Central memory CD8-positive, alpha-beta T cell (primary cell): ENCODE measurements at places on chromosomes 16 and 17.
A peak's percentile ranks its signal among the peaks of the same experiment; 100 is the strongest.

DNA sequence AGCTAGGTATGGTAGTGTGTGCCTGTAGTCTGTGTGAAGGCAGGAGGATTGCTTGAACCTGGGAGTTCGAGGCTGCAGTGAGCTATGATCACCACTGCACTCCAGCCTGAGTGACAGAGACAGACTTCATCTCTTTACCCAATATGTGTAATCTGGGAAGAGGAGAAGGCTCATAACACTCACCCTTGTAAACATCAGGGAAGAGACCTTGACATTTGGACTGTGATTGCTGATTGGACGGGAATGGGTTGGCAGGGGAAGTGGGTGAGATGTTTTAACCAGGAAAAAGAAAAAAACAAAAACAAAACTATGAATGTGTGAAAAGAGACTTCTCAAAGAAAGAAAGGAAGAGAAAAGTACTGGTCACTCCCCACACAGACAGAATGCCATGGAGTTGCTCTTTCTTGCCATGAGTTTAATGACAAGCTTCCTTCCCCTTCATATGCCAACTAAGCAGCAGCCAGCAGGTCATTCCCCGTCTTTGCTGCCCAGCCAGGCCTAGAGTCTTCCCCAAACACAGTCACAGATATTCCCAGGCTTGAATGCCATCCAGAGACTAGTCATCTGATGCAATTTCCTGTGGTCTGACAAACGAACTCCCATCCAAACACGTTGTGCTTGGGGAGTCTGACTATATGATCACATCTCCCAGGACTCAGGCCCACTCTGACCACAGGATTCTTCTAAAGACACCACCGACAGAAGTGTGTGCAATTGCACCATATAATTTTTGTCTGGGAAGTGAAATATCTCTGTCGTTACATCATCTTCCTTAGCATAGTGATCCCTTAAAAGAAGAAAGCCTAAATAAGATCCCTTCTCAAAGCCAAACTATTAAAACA lies 3.6 kb upstream of the XAF1 start:
- DNase-seq: no peak

DNA sequence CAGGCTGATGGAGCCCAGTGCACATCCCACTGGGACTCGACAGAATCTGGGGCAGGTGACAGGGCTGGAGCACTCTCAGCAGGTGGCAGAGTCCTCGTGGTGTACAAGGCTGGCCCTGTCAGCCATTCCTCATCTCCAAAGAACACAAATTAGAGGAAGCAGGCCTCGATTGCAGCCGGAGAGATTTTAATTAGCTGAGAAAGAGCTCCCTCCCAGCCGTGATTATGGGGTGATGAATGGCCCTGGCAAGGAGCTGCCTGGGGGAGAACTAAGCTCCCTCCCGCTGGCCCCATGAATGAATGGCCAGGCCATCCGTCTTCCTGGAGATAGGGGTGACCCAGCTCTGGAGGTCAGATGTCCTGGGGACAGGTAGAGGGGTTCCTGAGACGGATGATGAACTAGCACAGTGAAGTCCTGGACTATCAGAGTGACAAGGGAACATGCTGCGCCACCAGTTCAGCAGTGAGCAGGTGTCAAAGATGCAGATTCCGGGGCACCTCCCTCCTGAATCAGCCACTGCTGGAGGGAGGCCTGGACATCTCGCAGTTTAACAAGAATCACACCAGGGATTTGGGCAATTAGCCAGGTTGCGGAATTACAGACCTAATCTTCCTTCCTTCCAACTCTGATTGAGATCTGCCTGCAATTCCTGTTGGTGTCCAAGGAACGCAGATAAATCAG lies 35.5 kb downstream of the PIMREG start:
- DNase-seq: no peak

DNA sequence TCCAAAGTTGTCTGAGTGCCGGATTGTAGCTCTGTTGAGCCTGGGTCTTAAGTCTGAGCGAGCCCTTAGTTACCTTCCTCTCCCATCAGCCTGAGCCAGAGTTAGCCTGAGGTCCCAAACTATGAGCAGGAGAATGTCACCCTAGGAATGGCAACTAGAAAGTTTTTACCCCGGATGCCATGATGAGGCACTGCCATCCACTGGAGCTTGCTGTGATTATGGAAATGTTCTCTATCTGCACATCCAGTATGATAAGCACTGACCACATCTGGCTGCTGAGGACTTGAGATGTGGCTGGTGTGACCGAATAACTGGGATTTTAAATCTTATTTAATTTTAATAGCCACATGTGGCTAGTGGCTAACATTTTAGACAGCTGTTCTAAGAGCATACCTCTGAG lies 550.0 kb downstream of the CDH13 start:
- DNase-seq: no peak

- DNase-seq: no peak
Measured at GRCh38 chr17:35763767-35764122, 3.1 kb downstream of the C17orf50 start.

- peak; percentile 16 for DNase-seq
Measured at GRCh38 chr16:17224879-17225281, 245.9 kb downstream of the XYLT1 start.
